Hematopoietic multipotent progenitor cell treated with erythropoietin and hydrocortisone succinate and interleukin-3 and kit ligand, for 17 days (in vitro differentiated cells): ENCODE measurements at places on chromosomes 16 and 17.

DNA sequence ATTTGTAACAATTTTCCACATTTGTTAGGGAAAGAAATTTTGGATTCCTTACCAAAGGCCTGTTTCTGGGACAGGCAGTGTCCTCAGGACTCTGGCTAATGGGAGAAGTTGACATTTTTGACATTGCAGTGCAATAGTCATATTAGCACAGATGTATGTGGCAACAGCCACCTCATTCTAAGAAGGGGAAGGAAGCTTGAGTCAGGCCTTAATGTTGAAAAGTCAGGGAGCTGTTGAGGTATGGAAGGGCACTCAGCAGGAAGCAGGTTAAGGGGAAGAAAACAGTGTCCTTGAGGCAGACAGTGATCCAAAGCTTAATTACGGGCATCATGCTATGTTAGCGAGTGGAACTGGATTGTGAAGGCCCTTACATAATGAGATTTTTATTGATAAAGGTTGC, 20.9 kb downstream of the AKTIP start:
- DNase-seq, result no peak

- DNase-seq, result no peak
Observed at GRCh38 chr17:74712756-74713155, at the start of gene CD300LF. TSS of gene CD300LF (minus strand) at chr17:74712923. CDS start at chr17:74712866, 57 bp downstream.

GRCh38 chr17:77811521-77811920, 147.0 kb upstream of the TNRC6C start:
- DNase-seq, result no peak

GRCh38 chr17:37726248-37726647, 18.6 kb downstream of the HNF1B start:
- DNase-seq, result no peak

DNA sequence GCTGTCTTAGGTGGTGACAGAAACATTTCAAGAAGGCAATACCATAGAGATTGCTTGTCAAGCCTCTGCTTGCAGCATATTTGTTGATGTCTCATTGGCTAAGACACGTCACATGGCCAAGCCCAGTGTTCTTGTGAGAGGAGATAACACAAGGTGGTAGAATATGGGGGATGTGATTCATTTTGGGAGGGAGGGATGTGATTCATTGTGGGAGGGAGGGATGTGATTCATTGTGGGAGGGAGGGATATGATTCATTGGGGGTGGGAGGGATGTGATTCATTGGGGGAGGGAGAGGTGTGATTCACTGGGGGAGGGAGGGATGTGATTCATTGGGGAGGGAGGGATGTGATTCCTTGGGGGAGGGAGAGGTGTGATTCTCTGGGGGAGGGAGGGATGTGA, 470.5 kb upstream of the SALL1 start:
- no peak for DNase-seq

- DNase-seq, result peak; percentile 11
Observed at GRCh38 chr17:38701504-38702165, 3.4 kb upstream of the MLLT6 start.

DNA sequence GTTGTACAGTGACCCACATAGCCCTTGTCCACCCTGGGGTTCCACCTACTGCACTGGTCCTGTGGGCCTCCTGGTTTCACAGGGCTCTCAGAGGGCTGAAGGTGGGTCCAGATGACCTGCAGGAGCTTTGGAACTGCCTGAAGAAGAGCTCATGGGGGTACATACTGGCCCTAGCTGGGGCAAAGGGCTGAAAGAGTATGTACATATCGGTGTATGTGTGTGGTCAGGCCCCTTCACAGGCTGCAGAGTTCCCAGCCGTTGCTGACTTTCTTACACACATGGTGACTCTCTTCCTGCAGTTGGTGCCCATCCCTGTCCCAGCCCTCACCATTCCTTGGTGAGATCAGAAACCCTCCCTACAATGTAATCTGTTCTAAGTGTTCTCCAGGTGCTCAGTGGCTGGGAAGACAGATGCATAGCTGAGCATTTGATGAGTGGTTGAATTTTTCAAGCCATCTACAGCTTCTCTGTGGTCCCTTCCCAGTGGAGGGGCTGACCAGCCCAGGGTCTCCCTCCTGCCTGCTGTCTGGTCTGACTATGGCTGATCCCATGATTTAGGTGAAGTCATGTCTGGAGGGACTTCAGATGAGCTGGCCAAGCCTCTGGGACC, 2.4 kb upstream of the NFATC3 start:
- DNase-seq, result no peak

DNA sequence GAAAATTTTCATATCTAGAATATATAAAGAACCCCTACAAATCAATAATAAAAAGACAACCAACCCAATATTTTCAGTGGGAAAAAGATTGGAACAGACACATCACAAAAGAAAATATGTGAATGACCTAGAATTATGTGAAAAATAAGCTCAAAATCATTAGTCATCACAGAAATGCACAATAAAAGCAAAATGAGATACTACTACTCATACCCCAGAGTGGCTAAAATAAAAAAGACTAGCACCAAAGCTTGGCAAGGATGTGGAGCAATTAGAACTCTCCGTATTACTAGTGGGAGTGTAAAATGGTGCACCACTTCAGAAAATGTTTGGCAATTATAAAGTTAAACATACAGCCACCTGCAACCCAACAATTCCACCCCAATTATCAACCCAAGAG, 48.0 kb upstream of the CDH5 start:
- DNase-seq, result no peak

- DNase-seq, result no peak
Observed at GRCh38 chr17:34389126-34389750, 26.2 kb upstream of the CCL1 start.

DNA sequence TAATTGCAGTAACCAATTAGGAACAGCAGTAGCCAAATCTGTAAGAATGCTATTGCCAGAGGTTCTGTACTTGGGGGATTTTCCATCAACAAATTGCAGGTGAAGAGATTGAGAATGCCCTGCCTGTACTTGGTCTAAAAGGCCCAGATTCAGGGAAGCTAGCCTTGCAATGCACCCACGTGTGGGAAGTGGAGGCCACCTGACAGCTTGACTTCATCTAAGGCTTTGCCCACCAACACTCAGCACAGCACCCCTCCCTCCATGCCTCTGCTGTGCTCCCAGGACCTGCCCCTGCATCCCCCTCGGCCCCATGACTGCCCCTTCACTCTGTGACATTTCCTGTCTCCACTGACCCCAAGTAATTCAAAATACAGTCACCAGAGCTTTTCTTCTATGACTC, 79.1 kb upstream of the CDH5 start:
- no peak for DNase-seq

GRCh38 chr17:76497979-76498875, 3.0 kb downstream of the RHBDF2 start:
- DNase-seq, result no peak

DNA sequence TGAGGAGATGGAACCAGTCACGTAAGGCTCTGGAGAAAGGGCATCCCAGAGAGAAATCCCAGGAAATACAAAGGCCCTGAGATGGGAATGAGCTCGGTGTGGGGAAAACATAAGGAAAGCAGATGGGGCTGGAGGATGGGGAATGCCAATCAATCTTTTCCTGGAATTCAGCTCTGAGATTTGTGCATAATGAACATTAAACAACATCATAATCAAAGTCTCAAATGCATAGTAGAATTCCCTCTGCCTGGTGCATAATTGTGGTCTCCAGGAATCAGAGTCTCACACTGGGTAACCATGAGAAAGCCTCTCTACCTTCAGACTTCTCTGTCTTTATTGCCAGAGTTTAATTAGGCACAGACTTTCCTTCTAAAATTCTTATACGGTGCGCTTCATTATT, 30.8 kb downstream of the OTOA start:
- DNase-seq, result no peak

GRCh38 chr17:7912927-7913524, 3.1 kb downstream of the RNF227 start:
- peak; percentile 87 for DNase-seq

DNA sequence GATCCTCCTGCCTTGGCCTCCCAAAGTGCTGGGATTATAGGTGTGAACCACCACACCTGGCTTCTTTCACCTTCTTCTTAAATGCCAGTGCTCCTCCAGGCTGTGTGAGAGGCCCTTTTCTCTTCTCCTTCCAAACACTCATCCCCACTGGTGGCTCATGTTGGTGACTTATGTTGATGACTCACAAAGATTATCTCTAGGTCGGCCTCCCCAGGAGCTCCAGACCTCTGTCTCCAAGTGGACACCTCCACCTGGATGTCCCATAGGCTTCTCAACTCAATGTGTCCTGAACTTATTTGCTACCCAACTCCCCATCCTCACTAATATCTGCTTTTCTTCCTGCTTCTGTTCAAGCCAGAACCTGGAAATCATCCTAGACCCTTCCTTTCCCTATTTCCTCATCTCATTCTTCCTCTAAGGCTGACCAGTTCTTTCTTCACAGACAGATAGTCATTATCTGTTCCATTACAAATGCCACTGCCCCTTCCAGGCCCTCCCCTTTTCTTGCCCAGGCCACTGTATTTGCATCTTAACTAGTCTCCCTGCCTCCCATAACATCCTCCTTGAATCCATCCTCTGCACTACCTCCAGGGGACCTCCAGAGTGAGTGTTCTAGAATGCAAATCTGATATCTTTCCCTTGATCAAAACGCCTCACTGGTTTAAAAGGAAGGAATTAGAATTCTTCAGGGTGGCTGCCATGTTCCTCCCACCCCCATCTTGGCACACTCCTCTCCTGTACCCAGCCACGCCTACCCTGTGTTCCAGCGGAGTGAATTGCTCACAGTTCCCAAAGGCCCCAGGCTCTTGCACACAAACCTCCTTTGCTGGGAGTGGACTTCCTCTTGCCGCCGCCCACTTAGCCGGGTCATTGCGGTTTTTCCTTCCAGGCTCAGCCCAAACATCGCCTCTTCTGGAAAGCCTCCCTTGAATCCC, 34.8 kb upstream of the FBXO47 start:
- DNase-seq, result no peak

DNA sequence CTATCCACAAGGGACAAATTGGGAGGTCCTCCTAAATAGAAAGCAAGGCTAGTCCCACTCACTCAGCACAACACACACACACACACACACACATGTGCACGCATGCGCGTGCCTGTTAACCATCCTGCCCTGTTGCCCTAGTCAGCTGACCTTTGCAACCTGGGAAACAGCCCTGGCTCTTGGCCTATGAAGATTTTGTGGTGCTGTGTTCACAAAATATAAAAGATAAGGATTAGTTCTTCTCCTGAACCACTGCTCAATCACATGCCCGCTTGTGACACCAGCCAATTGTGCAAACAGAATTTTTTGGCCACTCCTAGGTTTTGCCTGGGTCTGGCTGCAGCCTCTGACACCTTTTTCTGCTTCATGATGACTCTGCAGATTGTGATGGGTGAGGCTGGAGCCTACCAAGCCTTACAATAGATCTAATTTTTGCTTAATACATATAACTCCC, 3.3 kb upstream of the CES1 start:
- no peak for DNase-seq

DNA sequence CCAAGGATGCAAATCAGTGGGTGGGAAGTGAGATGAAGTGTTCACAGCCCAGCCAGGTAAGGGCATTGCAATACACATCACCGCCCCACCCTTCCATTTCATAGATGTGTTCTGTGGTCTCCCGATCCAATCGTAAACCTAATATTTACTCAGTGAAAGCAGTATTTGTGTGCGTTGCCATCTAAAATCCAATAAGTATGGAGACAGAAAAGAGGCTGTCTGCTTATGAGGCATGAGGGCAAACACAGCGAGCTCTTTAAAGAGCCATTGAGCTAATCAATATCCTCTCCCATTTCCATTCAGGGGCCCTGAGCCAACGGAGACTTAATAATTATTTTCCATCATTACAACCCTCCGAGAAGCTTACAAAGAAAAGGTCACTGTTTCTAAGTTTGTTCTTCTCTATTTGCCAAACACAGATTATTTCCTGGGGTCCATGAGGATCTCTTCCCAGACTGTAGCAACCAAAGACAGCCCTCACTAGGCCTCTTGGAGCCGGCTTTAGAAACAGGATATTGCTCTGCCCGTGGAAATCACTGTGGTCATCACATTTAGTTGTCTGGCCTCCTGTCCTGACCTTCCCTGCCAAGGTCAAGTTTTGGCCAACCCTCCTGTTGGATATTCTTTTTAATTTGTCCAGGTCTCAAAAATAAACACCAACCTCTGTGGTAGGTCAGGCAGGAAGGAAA, 120.1 kb downstream of the SLC39A11 start:
- no peak for DNase-seq

DNA sequence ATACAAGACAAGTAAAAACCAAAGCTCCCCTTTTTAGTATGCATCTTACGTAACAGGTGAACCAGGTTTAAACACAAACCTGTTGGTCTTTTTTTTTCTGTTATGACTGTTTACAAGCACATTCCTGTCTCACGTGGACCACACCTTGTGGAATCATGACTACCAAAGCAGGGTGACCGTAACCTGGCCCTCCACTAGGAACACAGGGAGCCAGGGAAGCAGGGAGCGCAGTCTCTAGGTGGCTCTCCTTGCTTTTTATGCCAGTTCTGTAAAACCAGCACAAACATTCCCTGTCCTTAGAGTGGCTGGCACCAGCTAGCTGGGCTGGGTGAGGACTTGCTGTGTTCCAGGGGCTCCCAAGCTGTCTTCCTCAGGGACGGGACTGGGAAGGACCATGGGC, 44.1 kb downstream of the DDX19A start:
- DNase-seq, result no peak

GRCh38 chr16:84643180-84643583, 5.1 kb upstream of the KLHL36 start:
- DNase-seq, result no peak

DNA sequence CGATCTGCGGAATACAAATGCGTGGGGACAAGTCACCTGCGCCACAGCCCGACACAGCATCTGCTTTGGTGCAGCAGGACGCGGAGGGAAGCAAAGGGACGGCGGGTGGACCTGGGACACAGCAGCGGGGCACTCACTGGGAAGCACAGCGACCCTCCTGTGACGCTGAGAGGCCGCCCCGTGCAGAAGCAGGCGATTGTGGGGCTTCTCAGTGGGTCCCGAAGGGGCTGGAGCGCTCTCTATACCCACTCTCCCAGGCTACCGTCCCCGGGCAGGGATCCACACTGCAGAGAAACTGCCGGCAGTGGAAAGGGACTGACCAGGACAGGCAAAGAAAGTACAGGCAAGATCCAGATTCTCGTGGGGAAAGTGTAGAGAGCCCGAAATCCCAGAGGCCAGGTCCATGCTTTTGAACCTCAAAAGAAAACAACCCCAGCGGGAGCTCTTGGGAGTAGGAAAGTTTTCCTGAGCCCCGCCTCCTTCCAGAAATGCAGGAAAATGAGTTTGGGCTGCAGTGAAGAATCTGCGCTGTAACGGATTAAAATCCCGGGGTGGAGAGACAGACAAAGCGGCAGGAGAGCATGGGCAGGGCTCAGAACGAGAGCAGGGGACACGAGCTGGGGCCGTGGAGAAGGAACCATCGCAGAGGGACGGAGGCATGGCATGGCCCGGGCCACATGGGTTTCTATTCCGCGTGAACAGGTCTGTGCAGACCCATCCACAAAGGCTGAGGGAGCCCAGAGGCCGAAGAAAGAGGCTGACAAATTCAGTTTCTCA, 12.7 kb downstream of the COX4I1 start:
- DNase-seq, result no peak

- no peak for DNase-seq
Observed at GRCh38 chr17:7884581-7885366, 3.8 kb upstream of the CHD3 start.

DNA sequence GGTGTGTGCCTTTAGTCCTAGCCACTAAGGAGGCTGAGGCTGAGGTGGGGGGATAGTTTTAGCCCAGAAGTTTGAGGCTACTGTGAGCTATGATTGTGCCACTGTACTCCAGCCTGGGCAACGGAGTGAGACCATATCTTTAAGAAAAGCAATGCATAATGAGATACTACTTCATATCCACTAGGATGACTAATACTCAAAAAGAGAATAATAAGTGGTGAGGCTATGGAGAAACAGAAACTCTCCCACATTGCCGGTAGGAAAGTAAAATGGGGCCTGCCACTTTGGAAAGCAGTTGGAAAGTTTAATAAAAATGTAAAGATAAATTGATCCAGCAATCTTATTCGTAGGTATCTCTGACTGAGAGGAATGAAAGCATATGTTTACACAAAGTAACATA, 4.6 kb upstream of the NPIPB2 start:
- no peak for DNase-seq
